T-helper 1 cell (primary cell): ENCODE measurements at places on chromosomes 7 and 10.

- no peak for DNase-seq
Measured at GRCh38 chr10:92024700-92025099, 101.1 kb downstream of the BTAF1 start.

DNA sequence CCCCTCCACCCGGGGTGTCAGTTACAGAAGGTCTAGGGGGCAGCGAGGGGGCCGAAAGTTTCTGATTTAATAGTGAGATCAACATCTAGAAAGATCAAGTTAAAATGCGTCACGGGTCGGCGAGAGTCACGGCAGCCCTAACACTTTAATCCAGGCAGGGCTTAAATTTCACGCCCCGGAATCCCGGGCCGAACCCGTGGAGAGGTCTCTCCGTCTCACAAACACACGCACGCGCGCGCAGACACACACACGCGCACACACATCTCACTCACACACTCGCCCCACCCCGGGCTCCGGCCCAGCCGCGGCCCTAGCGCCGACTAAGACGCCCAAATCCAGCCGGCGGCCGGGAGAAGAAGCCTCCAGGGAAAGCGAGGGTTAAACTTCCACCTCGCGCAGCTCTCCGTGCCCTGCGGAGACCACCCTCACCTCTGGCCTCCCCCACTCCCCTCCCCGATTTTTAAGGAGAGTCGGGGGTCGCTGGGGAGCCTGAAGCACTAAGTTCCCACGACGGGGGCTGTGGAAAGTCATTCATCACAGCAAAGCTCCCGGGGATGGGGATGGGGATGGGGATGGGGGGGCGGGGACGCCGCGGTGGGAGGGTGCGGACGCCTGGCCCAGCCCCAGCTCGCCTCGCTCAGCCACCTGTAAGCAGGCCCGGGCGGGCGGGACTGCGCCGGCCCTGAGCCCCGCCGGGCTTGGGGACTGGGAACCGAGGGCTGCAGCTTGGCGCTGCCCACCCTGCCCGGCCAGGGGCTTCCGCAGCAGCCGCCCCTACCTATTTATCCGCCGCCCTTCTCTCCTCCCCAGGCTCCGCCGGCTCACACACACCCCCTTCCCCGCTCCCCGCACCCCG lies 1.6 kb downstream of the PDGFA start:
- no peak for DNase-seq

- DNase-seq, result no peak
Measured at GRCh38 chr7:19621740-19622139, 87.1 kb downstream of the POLR1F start.

- no peak for DNase-seq
Measured at GRCh38 chr10:83037653-83038052, 1101.7 kb upstream of the GHITM start.

DNA sequence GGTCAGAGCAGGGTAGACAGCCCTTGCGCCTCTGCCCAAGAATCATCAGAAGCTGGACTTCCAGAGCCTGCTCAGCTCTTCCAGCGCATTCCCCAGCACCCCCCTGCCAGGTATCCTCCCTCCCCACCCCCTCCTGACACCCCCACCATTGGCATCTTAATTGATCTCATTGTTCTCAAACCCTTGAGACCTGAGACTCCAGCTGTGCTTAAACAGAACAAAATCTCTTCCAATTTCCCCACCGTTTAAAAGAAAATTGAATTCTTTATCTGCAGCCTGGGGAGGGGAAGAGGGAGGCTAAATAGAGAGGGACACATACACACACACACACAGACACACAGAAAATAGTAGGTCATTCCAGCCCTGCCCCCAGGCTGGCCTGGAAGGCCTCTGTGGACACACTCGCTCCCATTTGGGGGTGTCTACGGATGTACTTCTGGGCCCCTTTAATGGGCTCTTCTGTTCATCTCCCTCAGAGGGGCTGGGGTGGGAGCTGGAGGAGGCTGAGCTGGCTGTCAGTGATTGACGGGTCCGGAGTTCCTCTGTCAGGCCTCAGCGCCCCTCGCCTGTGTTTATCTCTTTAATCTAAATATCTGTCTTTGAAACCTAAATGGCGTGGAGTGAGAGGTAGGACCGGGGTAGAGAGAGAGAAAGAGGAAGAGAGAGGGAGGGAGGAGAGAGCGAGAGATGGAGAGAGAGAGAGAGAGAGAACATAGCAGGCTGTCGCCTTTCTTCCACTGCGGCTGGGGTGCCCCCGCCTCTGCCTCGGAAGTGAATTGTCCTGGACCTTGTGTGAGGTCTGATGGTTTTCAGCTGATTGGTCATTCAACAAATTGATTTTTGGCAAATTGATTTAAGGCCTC lies 61.7 kb downstream of the C10orf105 start:
- no peak for DNase-seq

DNA sequence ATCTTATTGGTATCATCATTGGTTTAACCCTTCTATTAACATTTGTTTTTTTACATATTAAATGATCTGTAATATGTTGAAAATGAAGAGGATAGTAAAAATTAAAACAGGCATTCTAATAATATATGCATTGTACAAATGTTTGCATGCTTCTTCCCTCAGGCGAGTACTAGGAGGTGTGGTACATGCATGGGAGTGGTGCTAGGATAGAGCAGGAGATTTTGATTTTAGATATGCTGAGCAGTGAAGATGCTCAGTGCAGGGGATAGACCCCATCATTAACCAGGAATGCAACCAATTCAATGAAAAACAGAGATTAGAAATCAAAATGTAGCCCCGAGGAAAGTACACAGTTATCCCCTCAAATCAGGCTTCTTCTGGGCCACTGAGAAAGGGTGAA lies 916.4 kb downstream of the LRMDA start:
- no peak for DNase-seq

- no peak for DNase-seq
Measured at GRCh38 chr7:11437994-11438393, 394.0 kb downstream of the THSD7A start.

- no peak for DNase-seq
Measured at GRCh38 chr7:5696346-5697110, 84.9 kb downstream of the RNF216 start.

DNA sequence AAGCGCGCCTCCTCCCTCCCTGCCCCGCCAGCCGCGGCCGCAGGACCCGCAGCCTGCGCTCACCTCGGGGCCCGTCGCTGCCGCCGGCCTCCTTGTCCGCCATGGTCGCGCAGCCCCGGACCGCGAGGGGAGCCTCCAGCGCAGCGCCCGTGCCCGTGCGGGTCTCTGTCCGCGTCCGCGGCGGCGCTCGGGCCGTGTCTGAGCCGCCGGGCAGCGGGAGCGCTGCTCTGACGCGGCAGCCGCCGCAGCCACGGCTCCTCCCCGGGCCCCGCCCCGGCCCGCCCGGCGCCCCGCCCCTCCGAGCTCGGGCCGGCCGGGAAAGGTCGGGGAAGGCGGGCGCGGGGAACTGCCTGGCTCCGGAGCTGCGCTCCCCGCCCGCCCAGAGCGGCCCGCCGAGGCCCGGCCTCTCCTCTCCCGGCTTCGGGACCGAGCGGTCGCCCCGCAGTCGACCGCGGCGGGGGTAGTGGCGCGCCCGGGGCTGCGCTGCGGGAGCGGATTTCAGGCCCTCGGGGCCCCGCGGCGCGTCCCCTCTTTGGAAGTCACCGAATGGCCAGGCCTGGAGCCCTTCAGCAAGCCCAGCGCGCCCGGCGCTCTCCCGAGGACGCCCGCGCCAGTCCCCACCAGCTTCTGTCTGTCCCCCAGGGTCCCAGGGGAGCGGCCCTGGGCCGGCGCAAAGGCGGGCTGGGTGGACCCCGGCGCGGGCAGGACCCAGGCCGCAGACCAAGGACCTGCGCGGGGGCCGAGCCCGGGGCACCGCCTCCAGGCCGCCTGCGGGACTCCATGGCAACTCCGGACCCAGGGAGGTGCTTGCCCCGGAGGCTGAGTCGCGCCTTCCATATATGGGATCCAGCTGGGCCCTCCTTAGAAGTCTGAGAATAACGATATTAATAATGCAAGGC lies at the start of gene HSPA12A:
Gene HSPA12A (minus strand): TSS at position 200 of the 899 bp plus-strand sequence. CDS start 97 bp downstream, at position 103.
- peak; percentile 12 for DNase-seq

DNA sequence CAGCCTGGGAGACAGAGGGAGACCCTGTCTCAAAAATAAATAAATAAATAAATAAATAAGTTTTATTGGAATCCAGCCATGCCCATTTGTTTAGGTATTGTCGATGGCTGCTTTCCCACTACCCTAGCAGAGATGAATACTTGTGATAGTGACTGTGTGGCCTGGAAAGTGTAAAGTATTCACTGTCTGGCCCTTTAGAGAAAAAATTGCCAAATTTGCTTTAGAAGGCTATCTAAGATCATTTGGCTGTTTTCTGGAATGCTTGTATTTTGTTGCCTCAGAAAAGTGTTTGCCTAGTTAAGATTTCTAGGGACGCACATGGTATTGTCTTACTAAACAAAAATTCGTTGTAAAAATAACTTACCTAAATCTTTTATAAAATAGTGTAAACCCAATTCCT lies 35.4 kb downstream of the CHN2 start:
- no peak for DNase-seq

GRCh38 chr7:79529881-79530235 lies 76.4 kb upstream of the MAGI2 start:
- no peak for DNase-seq

- DNase-seq, result no peak
Measured at GRCh38 chr10:54985732-54986131, 184.7 kb upstream of the PCDH15 start.

GRCh38 chr7:32616625-32617024 lies 121.3 kb downstream of the AVL9 start:
- no peak for DNase-seq

- no peak for DNase-seq
Measured at GRCh38 chr10:119441921-119442757, 100.4 kb downstream of the RGS10 start.

DNA sequence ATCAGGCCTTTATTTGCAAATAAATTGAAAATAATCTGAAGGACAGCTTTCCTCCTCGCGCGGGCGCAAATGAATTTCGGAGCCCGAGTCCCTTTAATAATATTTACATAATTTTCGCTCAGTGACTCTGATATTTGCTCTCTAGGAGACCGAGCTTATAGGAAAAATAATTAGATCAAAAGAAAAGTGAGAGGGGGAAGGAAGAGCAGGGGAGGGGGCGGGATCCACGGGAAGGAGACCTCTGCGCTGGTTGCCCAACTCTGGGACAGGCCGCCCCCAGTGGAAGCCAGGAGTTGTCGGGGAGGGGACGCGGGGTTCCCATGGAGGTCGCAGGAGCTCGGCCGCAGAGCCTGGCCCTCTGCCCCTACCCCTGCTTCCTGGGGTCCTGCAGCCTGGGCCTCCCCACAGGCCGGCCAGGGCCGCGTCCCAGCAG lies 5.8 kb downstream of the UNCX start:
- DNase-seq, result no peak

GRCh38 chr10:78337016-78337415 lies 303.4 kb downstream of the RPS24 start:
- no peak for DNase-seq

DNA sequence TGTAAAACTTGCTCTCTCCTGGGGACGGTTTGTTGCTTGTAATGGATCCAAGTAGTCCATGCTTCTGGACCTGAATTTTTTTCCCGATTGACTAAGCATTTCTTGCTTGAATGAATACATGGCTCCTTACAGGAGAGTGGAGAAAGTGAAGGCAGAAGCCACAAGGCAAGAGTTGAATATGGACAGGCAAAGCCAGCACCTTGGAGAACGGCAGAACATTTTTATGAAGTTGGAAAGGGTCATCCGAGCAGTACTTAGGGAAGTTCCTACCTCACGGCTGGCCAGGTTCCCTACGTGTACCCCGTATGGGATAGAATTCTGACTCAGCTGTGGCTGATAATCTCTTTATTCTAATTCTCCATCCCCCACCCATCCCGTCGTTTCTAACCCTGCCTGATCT lies 50.6 kb upstream of the MGAM2 start:
- DNase-seq, result no peak

DNA sequence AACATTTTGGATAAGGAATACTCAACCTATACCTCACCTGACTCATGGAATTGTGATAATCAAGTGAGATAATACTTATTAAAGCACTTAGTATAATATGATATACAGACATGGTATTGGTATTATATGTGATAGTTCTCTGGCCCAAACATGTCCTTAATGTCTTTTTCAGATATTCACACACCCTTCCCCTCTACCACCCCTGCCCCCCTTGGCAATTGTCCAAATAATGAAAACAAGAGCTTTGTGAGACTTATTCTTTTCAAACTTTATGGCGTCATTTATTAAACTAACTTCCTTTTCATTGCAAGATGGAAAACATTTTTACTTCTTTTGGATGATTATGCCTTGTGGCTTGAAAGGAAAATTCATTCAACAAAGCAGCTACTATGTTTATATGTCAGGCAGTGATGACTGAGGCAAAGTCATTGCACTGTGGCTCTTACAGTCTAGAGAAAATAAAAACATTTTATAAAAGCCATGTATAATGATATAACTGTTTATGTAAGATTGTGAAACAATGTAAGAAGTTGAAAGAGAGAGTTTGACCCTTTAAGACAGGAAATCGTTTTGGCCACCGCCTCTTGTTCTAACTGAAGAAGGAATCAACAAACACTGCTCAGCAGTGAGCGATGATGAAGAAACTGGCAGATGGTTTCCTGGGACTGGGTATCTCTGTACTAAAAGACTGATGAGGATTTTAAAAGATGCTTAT lies 27.4 kb downstream of the MINPP1 start:
- no peak for DNase-seq
